ENCODE measurements at places on chromosomes 11 and 22.

GRCh38 chr11:135033540-135033939 is 621.5 kb upstream of the B3GAT1 start:
- DNase-seq, result no peak

DNA sequence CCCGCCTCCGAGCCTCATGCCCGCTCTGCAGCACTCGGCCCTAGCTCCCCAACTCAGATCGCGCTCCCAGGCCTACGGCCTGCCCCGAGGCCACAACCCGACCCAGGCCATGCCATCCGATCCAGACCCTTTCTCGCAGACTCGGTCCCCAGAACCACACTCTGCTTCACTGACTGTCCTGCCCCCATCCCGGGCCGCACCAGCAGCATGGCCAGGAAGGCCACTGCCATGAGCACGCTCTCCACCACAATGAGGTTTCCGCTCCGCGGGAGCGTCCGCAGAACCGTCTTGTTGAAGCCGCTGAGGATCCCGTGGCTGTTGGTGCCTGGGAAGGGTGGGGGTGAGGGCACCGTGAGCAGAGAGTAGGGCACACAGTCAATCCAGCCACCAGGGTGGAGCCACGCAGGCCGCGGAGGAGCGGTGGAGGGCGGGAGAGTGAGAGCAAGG is 6.4 kb downstream of the UNC93B1 start:
- no peak for DNase-seq

DNA sequence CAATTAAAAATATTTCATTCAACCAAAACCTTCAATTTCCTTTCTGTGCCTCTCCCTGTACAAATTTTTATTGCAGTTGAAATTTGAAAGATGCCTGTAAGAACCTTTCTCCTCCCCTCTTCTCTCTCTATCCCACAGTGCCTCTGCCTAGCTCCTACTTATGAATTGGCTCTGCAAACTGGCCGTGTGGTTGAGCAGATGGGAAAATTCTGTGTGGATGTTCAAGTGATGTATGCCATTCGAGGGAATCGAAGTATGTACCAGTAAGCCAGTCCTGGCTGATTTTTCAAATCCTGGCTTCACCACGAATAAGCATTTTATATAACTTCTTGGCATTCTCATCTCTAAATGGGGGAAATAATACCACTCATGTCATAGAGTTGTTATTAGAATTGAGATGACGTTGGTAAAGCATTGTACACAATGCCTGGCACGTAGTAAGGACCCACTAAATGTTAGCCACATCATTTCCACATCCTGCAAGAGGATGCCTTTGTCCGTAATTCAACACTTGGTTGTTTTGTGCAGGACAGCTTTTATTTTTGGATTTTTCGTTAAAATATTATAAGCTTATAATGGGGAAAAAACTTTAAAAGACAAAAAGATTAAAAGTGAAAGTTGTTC is 6.0 kb downstream of the DDX25 start:
- no peak for DNase-seq

- DNase-seq, result no peak
Observed at GRCh38 chr22:48321986-48322545, 1505.6 kb downstream of the BRD1 start.

DNA sequence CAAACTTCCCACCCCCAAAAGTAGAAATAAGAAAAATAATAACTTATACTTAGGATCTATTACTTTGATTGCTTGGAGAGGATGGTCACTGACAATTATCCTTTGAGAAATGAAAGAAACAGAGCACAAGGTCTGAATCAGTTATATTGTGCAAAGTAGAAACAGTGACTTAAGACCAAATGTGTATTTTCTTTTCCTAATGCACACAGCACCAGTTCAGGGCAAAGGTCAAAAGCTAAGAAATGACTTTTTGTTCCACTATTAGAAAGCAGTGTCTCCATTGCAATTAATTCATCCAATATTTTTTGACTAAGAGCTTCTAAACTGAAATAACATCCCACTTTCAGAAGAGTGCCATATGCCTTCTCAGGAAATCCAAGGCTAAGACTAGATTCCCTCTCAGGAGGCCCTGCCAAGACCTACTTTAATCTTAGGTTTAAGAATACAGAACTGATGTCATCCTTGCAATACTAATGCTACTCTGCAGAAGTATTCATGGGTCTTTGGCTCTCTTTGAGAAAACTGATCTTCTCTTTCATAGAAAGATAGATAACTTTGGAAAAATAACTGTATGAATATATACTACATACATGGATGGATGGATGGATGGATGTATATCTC is 147.0 kb downstream of the APOL5 start:
- no peak for DNase-seq

- DNase-seq, result no peak
Observed at GRCh38 chr11:111918390-111919256, at the start of gene C11orf52. C11orf52 (plus strand) TSS chr11:111918913; CDS start chr11:111918973, 60 bp downstream.

GRCh38 chr11:17739945-17740338 is 5.4 kb downstream of the KCNC1 start:
- no peak for DNase-seq

- no peak for DNase-seq
Observed at GRCh38 chr11:17475666-17476316, 854 bp downstream of the ABCC8 start.

GRCh38 chr11:92765965-92766371 is 203.5 kb upstream of the MTNR1B start:
- DNase-seq, result no peak

DNA sequence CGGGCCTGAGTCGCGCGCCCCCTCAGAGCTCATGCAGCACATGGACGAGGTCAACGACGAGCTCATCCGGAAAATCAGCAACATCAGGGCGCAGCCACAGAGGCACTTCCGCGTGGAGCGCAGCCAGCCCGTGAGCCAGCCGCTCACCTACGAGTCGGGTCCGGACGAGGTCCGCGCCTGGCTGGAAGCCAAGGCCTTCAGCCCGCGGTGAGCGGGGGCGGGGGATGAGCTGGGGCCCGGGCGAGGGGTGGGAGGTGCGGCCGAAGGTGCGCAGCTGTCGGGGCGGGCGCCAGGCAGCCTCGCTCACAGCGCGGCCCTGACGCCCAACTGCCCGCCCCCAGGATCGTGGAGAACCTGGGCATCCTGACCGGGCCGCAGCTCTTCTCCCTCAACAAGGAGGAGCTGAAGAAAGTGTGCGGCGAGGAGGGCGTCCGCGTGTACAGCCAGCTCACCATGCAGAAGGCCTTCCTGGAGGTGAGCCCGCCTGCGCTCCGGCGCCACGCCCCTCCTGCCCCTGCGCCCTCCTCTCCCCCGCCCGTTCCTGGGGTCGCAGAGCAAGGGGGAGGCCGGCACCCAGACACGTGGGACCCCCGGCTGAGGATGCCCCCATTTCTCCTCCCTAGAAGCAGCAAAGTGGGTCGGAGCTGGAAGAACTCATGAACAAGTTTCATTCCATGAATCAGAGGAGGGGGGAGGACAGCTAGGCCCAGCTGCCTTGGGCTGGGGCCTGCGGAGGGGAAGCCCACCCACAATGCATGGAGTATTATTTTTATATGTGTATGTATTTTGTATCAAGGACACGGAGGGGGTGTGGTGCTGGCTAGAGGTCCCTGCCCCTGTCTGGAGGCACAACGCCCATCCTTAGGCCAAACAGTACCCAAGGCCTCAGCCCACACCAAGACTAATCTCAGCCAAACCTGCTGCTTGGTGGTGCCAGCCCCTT is 20.5 kb downstream of the EPS8L2 start:
- peak; percentile 39 for DNase-seq

- DNase-seq, result no peak
Observed at GRCh38 chr22:31753005-31753633, 700 bp upstream of the DEPDC5 start.

GRCh38 chr11:129291546-129291945 is 84.1 kb upstream of the BARX2 start:
- DNase-seq, result no peak

DNA sequence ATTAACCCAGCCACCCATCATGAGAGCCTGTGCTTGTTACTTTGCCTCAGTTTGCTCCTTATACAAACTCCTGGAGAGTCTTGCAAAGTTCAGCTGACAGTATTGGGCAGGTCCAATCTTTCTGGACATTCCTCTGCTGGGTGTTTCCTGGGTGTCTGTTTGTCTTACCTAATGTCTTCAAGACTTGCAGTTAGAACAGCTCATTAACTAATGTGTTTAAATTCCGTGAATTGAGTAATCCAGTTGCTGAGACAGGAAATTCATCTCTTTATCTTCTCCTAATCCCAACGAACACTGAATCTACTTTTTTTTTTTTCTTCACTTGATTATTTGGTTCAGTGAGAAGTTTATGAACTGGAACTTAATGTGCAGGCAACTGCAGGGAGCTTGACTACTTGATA is 20.6 kb downstream of the BCO2 start:
- DNase-seq, result no peak

DNA sequence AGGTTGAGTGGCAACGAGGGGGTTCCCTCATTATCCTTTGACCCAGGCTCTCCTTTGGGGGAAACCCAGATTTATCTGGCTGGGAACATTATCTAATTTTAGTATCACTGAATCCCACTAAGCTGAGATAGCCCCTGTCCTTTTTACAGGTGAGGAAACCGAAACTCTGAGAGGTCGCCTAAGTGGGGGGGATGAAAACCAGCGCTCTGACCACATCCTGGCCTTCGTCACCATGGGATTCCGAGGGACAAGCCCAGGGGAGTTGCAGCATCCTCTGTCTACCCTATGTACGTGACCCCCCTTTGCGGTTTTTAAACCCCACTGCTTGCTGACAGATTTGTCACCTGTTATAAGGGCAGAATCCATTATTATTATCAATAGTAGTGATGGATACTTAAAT is 61.0 kb downstream of the ISX start:
- peak; percentile 9 for DNase-seq

GRCh38 chr11:1691878-1692707 is 4.9 kb upstream of the KRTAP5-6 start:
- no peak for DNase-seq

- no peak for DNase-seq
Observed at GRCh38 chr11:86699040-86699791, 26.8 kb upstream of the ME3 start.

- DNase-seq, result no peak
Observed at GRCh38 chr11:8180469-8180868, 11.6 kb upstream of the RIC3 start.
